CD4-positive, alpha-beta T cell (primary cell): ENCODE measurements at places on chromosomes 5 and 9.

DNA sequence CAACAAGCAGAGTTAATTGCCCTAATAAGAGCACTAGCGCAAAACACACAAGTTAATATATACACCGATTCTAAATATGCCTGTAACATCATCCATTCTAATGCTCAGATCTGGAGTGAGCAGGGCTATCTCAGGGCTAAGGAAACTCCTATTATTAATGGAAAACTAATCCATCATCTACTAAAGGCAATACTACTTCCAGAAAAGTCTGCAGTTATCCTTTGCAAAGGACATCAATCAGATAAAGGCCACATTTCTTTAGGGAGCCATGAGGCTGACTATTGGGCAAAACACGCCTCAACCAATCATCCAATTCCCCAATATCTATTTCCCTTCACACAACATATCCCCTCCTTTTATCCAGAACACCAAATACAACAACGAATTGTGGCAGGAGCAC is 1032.3 kb upstream of the NUDT12 start:
- no peak for DNase-seq

DNA sequence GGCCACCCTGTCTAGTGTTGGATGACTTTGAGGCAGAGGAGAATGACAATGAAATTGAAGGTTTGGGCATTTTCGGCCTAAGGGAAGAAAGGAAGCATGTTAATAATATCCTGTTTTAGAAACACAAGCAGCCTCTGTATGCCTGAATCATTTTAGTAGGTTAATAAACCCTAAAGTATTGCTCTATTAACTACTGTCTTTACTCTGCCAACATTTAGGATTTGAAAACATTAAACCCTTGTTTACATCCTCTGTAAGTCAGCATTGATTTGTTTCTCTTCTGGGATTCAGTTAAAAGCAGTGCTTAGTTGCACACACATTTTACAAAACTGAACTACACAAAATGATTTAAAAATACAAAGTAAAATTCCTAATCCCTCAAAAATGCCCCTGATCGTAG is 358.9 kb downstream of the ARRDC3 start:
- no peak for DNase-seq

GRCh38 chr5:132708645-132709044 is 28.7 kb downstream of the KIF3A start:
- no peak for DNase-seq

DNA sequence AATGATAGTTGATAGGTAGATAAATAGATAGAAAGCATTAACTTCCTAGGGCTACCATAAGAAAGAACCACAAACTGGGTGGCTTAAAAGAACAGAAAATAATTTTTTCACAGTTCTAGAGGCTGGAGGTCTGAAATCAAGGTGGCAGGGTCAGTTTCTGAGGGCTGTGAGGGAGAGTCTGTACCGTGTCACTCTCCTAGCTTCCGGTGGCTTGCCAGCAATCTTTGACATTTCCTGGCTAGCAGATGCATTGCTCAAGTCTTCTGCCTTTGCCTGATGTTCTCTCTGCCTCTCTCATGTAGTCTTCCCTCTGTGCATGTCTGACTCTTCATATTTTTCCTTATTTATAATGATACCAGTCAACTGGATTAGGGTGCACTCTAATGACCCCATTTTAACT is 1132.7 kb downstream of the CDH9 start:
- DNase-seq, result no peak

DNA sequence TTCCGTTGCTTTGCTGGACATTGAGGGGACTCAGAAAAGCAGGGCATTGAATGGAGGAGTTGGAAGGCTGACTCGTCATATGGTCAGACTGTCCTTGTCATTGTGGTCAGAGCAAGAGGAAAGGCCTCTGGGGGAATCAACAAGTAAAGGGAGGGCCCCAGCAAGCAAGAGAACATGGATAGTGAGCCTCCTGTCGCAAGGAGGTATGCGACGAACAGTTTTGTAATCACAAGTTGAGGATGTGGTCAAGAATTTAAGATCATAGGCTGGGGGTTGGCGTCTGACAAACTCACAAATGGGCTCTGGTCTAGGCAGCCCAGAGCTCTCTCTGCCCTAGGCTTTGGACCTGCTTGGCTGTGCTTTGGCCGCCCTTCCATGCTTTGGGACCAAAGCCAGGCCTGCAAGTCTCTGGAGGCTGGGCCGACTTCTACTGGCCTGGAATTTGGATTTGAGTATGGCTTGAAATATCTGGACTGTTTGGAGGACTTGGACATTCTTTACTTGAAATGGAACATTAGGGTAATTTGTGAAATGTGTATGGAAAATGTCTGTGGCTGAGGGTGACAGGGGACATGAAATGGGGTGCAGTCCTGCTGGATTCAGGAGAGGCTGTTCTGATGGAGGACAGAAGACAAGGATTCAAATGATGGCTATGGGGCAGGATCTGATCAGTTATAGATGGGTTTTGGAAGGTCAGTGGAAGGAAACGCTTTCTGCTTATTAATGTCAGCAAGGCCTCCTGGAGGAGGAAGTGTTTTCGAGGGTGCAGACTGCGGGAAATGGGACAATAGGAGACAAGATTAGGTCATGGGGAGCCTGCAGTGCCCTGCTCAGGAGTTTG is 19.2 kb upstream of the NDST1 start:
- DNase-seq, result no peak

- no peak for DNase-seq
These were observed 58.2 kb upstream of the PRR16 start for GRCh38 chr5:120405923-120406322.

DNA sequence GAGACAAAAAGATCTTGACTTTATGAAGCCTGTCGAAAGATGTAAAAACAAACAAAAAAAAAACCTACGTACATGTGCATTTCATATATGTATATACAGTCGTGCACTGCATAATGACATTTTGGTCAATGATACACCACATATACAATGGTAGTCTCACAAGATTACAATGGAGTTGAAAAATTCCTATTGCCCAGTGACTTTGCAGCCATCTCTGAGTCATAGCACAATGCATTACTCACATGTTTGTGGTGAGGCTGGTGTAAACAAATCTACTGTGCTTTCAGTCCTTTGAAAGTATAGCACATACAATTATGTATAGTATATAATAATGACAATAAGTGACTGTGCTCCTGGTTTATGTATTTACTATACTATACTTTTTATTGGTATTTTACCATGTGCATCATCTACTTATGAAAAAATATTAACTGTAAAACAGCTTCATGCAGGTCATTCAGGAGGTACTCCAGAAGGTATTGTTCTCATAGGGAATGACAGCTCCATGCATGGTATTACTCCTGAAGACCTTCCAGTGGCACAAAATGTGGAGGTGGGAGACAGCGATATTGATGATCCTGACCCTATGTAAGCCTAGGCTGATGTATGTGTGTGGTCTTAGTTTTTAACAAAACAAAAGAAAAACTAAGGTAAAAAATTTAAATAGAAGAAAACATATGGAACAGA is 73.7 kb upstream of the FST start:
- DNase-seq, result no peak
